ENCODE measurements at places on chromosomes 13 and 19.

GRCh38 chr19:42295342-42295741, 6.6 kb upstream of the PRR19 start:
- DNase-seq, result no peak

DNA sequence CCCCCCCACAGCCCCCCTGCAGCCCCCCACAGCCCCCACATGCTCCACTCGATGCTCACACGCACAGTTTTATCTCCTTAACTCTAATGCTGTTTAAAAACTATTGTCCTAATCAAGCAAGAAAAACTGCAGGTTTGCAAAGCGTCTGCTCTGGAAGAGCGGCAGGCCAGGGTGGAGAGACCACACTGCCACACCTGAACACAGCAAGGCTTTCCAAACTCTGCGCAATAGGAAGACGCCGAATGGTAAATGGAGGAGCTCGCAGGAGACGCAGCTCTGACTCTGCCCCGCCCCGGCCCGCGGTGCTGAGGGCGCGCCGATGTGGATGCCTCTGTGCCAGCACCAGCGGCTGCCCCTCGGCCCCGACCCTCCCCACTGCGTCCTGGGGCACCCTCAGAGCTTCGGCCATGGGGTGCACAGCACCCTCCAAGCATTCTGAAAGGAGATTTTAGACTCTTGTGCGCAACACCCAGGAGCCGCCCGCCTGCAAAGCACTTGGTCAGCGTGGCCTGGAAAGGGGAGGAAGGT, 32.4 kb downstream of the RASA3 start:
- peak; percentile 84 for DNase-seq

GRCh38 chr13:86725105-86725504, 925.9 kb upstream of the SLITRK6 start:
- DNase-seq, result peak; percentile 5

DNA sequence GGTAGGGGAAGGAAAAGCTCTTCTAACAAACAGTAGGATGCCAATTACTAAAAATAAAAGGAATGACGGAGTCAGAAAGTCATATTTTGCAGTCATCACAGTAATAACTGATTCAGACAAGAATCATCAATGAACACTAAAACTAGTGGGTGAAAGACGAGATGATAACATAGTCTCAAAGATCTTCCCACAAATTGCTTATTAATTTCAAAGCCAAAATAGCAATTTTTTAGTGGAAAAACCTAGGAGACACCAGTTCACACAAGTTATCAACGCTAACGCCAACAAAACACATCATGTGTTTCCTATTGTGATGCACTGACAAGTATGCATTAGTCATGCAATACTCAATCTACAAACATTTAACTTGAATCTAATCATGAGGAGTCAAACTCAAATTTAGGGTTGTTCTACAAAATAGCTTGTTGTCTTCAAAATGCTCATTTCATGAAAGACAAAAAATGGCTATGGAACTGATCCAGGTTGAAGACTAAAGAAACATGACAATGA, 18.6 kb downstream of the ZNF233 start:
- no peak for DNase-seq

DNA sequence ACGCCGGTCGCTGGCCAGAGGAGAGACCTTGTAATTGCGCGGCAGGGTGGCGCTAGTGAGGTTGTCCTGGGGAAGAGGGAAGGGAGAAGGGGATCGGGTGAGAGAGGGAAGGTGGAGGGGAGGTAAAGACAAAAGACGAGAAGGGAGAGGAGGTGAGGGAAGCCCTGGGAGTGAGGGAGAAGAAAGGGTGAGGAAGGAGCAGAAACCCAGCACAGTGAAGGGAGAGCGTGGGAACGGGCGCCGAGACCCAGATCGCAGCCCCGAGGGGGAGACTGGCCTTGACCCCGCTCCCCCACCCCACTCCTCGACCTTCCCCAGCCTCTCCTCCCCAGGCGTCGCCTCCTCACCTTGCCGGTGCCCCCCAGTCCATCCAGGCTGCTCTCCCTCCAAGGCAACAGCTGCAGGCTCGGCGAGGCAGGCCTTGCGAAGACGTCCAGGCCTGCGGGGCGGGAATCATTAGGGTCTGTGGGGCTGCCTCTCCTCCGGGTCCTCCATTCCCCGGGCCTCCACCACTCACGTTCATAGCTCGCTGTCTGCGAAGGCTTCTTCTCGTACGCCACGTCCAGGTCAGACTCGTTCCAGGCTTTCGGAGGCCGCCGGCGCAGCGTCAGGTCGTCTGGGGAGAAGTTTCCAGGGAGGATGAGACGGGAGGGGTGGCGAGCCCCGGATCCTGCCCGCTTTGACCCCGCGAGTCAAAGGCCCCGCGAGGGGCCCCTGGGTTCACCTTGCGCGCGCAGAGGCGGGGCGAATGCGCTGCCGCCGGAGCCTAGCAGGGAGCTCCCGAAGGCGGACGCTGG, 8.8 kb downstream of the PPP1R13L start:
- no peak for DNase-seq

Data from NCI-H69 (cell line).